ENCODE measurements at places on chromosomes 4 and X.
A peak's percentile ranks its signal among the peaks of the same experiment; 100 is the strongest.

DNA sequence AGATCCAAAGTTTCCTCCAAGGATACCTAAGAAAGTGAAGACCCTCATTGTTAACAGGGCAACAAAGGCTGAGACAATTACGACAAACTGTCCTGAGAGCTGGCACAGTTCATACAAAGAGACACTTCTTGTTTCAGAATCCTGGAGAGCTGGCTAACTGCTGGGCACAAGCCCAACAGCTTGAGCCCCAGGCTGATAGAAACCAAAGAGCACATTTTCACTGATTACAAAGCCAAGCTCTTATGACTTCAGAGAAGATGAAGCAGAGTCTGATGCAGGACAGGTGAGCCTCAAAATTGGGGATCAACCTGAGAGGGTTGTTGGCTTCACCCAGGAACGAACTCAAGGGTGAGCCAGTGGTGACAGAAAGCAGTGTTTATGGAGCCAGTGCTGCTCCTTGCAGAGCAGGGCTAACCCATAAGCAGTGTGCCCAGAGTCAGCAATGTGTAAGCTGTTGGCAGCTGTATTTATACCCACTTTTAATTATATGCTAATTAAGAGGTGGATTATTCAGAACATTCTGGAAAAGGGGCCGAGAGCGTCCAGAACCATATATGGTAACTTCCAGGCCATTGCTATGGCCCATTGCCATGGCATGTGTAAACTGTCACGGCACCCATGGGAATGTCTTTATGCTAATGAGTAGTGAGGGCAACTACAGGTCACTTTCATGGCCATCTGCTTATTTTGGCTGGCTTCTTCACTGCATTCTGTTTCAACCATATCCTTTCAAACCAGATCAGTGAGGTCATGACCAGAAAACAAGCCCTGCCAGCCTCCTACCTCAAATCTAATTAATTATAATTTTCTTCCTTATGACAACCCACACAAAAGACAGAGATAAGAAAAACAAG lies 183.7 kb downstream of the EVC2 start:
- no peak for DNase-seq

GRCh38 chr4:137707626-137708025 lies 175.3 kb upstream of the PCDH18 start:
- no peak for DNase-seq

DNA sequence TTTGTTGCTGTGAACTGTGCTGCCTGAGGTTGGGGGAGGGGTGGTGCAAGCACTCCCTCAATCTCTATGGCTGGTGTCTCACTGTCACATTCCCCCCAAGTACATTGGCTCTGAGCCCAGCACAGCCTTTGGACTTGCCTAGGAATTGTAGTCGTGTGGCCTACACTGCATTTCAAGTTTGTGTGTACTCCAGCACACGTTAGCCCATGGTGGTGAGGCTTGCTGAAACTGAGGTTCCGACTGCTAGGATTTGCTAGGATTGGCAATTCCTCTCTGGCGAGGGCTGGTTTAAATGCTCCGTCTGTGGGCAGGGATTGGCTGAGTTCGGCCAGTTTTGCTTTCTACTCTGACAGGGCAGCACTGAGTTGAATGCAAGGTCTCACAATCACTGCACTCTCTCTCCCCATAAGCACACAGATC lies 121.7 kb upstream of the CXXC4 start:
- DNase-seq = no peak

DNA sequence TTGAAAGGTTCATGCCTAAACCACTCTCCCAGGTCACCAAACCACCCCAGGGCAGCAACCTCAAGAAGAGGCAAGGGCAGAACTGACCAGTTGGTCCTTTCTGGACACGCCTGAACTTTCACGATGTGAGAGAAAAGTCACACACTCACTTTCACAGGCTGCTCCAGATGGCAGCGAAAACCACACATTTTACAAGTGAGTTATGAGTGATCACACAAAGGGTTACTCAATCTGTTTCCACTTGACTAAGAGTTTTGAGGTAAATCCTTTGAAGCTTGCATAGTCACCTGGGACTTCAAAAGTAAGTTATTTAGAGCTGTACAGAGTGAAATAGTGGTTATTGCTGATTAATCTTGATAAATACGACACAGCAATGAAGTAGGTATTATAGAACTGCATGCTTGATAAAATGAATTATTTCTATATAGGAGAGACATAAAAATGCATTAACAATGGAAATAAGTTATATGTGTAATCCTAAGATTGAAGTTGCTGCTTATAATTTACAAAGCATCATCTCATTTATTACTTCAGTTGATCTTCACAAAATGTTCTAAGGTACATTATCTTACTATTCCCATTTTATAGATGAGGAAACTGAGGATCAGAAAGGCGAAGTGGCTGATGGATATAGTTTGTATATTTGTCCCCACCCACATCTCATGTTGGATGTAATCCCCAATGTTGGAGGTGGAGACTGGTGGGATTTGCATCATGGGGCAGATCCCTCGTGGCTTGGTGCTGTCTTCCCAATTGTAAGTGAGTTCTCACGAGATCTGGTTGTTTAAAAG lies 103.0 kb upstream of the KLF3 start:
- DNase-seq = no peak

GRCh38 chrX:44596277-44596676 lies 53.6 kb upstream of the FUNDC1 start:
- DNase-seq = no peak

DNA sequence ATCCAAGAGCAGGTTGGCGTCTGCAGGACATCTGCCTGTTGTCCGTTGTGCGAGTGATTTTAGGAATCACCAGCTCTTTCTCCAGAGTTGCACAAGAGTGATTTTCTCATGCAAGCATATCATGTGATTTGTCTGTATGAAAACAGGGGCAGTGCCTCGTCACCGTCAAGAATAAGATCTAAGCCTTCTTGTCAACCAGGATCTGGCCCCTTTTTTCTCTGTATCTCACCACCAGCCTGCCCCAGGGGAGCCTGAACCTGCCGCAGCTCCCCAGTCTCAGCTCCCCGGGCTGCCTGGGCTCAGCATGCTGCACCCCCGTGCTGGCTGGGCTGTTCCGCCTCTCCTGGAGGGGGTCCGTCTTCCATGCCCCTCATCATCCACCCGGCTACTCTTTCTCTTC lies 90.5 kb downstream of the STOX2 start:
- DNase-seq = no peak

- no peak for DNase-seq
These were observed 201.5 kb upstream of the FAM241A start for GRCh38 chr4:111943796-111944203.

GRCh38 chrX:71618303-71618721 lies at the start of gene CXCR3:
Gene CXCR3, minus strand, starts transcription at chrX:71618511. Its CDS starts 62 bp downstream, at chrX:71618449.
- DNase-seq = peak; percentile 38

GRCh38 chrX:109336141-109336540 lies 145.7 kb downstream of the GUCY2F start:
- no peak for DNase-seq

DNA sequence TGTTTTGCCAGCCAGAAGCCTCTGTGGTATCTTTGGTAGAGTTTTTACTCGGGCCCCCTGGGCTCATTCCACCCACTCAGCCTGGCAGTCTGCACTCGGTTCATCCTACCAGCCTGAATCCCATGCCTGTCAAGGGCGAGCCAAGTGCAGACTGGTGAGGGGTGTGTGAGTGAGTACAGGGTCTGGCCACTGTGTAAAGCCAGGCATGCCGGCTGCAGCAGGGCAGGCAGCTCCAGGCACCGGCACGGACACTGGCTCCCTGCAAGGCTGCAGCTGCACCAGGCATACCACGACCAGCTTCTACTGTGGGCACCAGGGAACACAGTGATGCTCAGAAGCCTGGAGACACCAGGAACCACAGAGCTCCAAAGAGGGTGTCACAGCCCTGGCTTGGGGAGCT lies 194.0 kb upstream of the GALNT7 start:
- DNase-seq = no peak

DNA sequence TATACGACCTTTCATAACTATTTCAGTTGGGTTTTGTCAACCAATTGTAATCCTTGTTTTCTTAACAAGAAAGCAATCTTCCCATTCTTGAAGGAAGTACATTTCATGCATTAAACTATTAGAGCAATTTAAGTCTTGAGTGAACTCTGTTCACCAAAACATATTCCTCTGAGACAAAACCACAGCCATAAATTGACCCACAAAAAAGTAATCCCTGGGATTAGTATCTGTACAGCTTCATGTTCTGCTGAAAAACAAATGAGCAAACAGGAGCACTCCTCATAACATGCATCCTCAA lies 207.0 kb upstream of the PDE5A start:
- no peak for DNase-seq

DNA sequence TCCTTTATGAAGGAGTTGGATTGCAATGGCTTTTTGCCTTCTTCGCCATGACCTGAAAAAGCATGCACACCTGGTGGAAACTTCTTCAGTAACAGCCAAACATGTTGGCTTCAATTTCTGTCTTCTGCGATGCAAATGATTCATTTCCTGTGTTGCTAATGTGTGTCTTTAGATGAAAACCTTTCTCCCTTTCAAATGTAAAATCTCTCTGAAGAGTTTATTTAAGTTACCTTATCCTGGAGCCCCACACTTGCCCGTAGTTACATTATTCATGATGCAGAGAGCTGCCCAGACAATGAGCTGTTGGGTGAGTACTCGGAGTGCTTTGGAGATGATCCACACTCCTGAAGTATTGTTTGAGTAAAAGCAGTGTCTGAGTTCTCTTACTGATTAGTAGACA lies 1100.9 kb downstream of the RPA4 start:
- DNase-seq = no peak

DNA sequence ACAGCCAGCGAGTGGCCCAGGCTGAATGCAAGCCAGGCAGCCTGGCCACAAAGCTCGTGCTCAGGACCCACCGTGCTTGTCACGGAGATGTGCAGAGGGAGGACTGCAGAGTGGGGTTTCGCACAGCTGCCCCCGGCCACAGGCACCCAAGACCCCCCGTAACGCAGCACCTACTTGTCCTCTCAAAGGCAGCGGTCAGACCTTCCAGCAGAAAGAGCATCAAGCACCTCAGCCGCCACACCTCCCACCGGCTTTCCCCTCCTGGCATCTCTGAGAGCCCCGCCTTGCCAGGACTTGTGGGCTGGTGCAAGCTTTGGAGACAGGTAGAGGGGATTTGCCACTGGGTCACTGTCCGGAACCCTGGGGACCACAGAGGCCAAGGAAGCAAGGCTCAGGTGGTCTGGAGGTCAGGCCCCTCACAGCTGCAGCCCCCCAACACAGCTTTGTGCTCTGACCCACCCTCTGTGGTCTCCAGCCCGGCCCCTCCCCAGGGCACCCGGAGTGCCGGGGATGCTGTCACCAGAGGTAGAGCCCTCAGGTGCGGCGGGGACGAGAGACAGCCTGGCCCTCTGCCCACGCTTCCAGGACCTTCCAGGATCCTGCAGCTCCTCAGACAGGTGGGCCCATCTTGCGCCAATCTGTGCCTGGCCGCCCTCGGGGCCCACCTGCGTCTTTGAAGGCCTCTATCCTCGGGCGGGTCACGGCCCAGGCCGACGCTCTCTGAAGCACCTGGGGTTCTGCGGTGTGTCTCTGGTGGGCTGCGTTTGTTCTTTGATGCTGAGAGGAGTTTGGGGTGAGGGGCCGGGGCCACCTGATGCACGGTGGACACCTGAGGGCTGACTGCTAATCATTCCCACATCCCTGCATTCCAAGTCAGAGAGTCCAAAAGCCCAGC lies 34.4 kb upstream of the HMX1 start:
- no peak for DNase-seq

- DNase-seq = no peak
These were observed 12.2 kb upstream of the FGF2 start for GRCh38 chr4:122814426-122814825.

DNA sequence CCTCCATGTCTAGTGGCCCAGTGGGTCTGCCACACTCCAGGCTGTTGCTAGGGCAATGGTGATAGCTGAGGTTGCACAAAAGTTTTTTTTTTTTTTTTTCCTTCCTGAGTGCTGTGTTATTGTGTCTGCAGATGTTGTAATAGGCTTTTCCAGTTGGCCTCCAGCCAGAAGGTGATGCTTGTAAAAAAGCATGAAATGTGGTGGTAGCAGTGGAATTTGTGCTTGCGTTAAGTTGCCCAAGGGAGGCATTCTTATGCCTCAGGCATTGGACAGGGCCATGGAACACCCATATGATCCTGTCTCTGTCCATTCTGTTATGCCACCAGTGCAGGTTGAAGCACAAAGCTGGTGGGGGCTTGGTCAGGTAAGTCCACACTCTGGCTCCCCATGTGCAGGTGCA lies 660.5 kb upstream of the SPANXN1 start:
- no peak for DNase-seq

GRCh38 chr4:138959097-138959815 lies 56.3 kb upstream of the NOCT start:
- no peak for DNase-seq

- no peak for DNase-seq
These were observed 111.9 kb upstream of the PCDH18 start for GRCh38 chr4:137644201-137644600.

- no peak for DNase-seq
These were observed 36.6 kb downstream of the JADE1 start for GRCh38 chr4:128846063-128846462.

GRCh38 chr4:75924309-75924827 lies 16.4 kb downstream of the NAAA start:
- no peak for DNase-seq

GRCh38 chr4:76782837-76783236 lies 115.1 kb downstream of the SOWAHB start:
- DNase-seq = no peak

GRCh38 chr4:100826808-100827548 lies 309.2 kb upstream of the EMCN start:
- DNase-seq = no peak

- DNase-seq = no peak
These were observed 53.9 kb upstream of the MMAA start for GRCh38 chr4:145565328-145565727.

DNA sequence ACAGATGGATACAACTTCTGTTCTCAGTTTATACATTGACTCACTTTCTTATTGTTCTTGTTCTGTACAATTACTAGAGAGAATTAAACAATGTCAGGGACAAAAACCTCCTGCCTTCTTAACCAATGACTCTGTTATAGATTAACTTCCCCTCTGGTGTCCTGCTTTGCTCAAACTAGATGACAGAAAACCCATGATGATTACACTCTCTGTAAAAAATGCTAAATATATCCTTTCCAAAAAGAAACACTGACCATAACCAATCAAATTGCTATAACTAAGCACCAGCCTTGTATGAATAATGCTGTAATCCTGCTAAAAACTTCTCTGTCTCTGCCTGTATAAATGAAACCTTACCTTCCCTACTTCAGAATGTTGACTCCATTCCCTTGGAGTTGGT lies 29.8 kb upstream of the IL13RA2 start:
- no peak for DNase-seq

DNA sequence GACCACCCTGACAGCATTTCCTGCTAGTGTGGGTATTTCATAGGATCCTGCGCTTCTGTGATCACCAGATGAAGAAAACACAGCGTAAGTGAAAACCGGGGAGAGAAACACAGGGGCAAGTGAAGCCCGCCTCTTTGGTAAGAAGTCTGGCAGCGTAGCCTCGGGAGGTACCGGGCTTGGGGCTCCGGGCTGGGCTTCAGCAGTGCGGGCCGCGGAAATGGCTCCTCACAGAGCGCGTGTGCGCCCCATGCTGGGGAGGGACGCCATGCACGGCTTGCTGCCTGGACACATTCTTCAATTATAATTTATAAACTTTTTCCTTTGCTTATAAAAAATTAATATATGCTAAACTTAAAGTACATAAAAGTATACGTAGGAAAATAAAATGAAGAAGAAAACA lies 151.5 kb downstream of the AFAP1 start:
- DNase-seq = no peak

All from stimulated activated CD8-positive, alpha-beta memory T cell treated with anti-CD3 and anti-CD28 coated beads, Interleukin-4, amount 100 ng/mL, for 1 hour (primary cell).